ENCODE measurements at places on chromosomes 2 and 18. TPM values are rescaled to one million over a fixed set of nuclear protein-coding genes. Genes with fewer than 3 reads are reported as not detected.

Gene AQP12B
- 0.48 TPM for polyA plus RNA-seq

Gene ANKRD29
- 1.3 TPM for polyA plus RNA-seq

Gene SPEG
- 12.7 TPM for polyA plus RNA-seq

Gene RGPD4
- polyA plus RNA-seq, result 0.05 TPM

Gene ELOA2
- not detected for polyA plus RNA-seq

Gene PLEK
- 6.6 TPM for polyA plus RNA-seq

DNA sequence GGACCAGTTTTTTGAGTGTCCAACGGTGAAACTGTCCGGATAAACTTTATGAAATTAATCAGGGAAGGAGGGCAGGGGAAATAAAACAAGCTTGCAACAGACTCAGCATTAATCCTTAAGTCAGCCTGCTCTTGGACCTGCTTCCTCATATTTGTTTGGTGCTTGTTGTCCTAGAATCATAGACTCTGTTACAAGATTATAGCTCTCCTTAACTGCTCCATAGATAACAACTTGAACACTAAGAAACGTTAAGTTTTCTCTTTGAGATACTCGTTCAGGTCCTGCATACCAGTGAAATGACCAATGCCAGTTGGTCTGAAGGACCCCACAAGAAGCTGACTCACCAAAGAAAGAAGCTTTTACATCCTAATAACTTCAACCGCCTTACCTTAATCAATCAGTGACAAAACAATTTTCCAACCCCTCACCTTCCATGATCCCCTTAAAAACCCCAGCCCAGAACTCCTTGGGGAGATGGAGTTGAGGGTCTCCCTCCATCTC is 493.2 kb downstream of the PID1 start:
- DNase-seq, result no peak

DNA sequence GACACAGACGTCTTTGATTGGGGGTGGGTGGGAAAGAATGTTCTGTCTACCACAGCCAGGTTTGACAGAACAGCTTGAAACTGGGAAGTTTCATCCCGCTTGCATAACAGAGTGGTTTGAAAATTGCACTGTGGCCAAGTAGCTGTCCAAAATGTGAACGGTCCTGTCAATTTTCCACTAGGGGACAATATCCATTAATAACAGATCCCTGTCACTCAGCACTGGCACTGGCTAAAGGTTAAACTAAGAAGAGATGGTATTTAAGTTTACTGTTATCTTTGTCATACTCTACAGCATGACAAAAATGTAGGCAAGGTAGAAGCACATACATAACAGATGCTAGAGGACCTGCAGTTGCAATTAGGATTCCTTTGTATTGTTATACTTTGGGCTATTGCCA is 55.6 kb upstream of the ACMSD start:
- no peak for DNase-seq

- DNase-seq, result no peak
Measured at GRCh38 chr2:158497486-158497885, 40.7 kb downstream of the PKP4 start.

- DNase-seq, result no peak
Measured at GRCh38 chr2:186445506-186445905, 40.6 kb upstream of the ZC3H15 start.

DNA sequence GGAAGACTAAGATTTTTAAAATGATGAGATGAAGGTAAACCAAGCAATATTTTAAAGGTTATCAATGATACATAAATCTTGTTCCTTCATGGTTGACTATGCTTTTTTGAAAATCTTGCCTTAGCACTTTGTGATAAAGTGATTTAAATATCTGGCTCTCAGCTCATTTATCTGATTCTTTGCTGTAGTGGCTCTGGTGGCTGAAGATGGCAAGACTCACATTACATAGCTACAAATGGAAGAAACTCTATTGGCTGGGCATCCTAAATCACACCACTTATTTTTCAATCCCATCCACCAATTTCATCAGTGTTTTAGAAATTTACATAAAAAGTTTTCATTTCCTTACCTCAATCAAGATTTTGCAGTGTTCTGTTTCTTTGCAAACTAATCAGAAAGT is 16.6 kb upstream of the APCDD1 start:
- no peak for DNase-seq

- DNase-seq, result no peak
Measured at GRCh38 chr2:143491131-143491530, 361.9 kb downstream of the ARHGAP15 start.

DNA sequence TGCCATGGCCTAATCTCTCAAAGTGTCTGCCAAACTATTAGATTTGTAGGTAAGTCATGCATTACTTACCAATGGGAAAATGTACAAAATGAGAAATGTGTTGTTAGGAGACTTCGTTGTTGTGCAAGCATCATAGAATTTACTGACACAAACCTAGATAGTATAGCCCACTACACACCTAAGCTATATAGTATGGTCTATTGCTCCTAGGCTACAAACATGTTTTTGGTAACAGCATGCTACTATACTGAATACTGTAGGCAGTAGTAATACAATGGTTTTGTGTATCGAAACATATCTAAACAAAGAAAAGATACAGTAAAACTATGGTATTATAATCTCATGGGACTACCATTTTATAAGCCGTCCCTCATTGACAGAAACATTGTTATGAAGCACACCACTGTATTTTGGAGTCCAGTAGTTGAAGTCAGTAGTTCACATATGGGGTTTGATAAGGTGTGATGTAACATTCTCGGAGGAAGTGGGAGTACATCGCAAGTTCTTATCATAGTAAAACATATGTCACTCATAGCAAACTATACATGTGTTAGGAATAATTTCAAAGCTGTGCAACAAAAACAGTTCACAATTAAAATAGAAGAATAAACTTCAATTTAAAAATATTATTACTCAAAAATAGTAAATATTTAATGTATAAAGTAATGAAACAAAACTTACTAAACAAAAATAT is 12.0 kb upstream of the GTF2A1L start:
- DNase-seq, result no peak

DNA sequence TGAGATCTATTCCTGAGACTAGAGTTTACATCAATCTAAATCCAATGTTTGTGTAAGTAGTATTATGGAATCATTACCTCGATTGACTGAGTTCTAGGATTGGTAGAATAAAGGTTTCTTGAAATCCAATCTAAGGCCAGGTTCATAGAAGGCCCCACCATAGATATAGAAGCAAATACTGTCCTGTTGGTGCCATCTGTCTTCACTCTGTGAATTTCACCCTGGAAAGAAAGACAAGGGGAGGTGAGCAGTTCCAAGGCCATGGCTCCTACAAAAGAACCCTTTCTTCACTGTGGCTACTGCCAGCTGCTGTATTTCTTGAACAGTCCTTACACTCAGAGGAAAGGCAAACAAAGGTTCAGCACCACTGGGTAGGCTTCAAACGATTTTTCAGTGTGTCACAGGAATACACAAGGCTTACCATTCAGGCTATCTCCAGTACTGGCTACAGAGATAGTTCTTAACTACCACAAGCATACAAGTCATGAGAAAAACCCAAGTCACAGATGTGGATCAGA is 137.0 kb downstream of the LRP2 start:
- DNase-seq, result no peak

DNA sequence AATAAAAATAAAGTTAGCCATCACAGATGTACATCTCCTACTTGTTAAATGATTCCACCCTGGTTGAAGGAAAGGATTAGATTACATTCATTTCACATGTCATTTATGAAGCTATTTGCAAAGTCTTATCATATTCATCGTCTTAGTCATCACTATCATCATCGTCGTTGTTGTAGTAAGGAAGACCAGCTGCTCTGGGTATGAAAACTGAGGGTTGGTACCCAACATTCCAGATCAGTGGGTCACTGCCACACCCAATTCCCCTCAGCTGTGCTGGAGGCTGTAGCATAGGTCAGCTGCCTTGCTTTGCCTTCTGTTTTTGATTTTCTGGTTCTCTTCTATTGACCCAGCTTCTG is 20.9 kb upstream of the CCBE1 start:
- DNase-seq, result no peak
